ENCODE measurements at places on chromosomes 5 and 9.

- DNase-seq: no peak
Observed at GRCh38 chr9:94168203-94169000, 84.1 kb downstream of the PTPDC1 start.

- DNase-seq: no peak
Observed at GRCh38 chr5:158811921-158812320, 287.8 kb downstream of the EBF1 start.

- no peak for DNase-seq
Observed at GRCh38 chr9:21576331-21577189, 94.4 kb upstream of the IFNE start.

- no peak for DNase-seq
Observed at GRCh38 chr9:20186231-20186630, 397.4 kb upstream of the SLC24A2 start.

- no peak for DNase-seq
Observed at GRCh38 chr5:173984218-173984617, 4.8 kb upstream of the C5orf47 start.

- DNase-seq: no peak
Observed at GRCh38 chr5:61618577-61618976, 286.5 kb downstream of the ZSWIM6 start.

GRCh38 chr9:121529237-121529987 is 29.8 kb upstream of the GGTA1 start:
- DNase-seq: peak; percentile 51

GRCh38 chr5:113759505-113759904 is 246.0 kb downstream of the YTHDC2 start:
- DNase-seq: no peak

DNA sequence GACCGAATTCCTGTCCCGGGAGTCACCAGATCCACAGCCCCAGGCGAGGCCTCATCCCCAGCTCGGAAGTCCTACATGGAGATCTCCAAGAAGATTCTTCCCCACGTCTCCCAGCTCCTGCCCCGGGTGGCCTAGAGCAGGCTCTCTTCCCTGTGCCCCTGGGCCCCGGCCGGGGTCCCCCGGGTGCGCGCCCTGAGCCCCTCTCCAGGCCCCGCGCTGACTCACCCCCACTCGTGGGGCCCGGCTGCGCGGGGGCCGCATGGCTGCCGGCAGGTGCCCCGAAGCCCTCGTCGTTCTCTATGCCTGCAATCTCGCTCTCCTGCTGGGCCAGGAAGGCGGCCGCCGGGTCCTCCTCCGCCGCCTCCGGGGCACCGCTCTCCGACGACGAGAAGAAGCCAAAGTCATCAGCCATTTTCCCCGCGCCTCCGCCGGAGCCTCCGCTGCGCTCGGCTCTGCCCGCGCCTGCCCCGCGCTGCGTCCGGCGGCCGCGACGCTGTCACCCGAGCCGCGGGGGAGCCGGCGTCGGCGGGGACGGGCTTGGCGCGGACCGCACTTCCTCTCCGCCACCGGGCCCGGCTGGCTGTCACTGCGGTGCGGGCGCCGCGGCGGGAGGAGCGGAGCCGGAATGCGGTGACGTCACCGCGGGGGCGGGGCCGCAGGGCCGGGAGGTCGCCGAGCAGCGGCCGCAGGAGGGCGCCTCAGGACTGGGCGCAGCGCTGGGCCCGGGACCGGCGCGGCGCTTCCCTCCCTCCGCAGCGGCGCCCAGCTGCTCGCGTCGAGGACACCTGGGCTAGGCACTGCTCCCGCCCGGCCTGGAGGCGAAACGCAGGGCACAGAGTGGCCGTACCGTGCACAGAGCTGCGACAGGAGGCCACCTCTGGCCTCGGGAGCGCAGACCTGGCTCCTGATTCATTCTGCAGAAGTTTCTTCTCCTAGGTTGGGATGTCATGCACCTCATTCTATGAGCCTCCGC is at the start of gene CLTB:
CLTB (minus strand) TSS at position 588 of the 973 bp plus-strand sequence; CDS start at position 412, 176 bp downstream.
- DNase-seq: no peak

GRCh38 chr5:158162479-158163034 is 303.6 kb upstream of the CLINT1 start:
- DNase-seq: no peak

- DNase-seq: no peak
Observed at GRCh38 chr9:112819635-112820496, 69.3 kb downstream of the SNX30 start.

GRCh38 chr5:118193194-118193905 is 795.0 kb downstream of the DTWD2 start:
- DNase-seq: no peak

DNA sequence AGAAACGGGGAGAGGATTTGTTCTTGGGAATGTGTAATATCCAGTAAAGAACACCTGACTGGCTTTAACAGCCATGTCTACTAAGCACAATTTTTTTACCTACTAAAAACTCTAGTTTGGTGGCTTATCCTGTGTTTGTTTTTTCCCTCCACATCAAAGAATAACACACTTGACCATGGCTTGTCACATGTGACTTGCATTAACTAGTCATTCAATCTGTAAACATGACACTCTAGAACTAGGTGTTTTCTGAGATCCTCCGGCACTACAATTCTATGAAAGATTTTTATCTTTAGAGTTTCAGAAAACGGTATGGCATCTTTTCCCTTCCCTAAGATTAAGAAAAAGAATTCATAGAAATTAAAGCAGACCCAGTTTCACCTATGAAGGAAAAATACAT is 103.7 kb downstream of the CEMIP2 start:
- no peak for DNase-seq

DNA sequence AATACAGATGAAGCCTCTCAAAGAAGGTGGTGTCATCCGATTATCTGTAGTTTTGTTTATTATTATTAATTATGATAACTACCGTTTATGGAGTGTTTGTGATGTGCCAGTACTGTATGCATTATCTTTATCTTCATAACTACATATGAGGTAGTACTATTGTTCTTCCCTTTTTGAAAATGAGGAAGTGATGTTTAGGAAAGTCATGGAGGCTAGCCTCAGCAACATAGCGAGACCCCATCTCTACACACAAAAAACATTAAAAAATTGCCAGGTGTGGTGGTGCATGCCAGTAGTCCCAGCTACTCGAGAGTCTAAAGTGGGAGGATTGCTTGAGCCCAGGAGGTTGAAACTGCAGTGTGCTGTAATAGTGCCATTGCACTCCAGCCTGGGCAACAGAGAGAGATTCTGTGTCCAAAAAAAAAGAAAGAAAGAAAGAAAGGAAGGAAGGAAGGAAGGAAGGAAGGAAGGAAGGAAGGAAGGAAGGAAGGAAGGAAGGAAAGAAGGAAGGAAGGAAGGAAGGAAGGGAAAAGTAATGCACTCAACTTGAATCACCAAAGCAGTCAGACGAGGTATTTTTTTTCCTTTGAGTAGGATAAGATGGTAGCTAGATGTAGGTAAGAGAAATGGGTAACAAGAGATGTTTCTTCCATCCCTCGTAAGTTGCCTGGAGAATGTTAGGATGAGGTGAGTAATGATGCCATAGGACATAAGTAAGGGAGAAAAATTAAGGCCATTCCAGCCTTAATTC is 47.8 kb downstream of the PAM start:
- DNase-seq: no peak

GRCh38 chr9:134555094-134555650 is 86.4 kb upstream of the COL5A1 start:
- DNase-seq: no peak

DNA sequence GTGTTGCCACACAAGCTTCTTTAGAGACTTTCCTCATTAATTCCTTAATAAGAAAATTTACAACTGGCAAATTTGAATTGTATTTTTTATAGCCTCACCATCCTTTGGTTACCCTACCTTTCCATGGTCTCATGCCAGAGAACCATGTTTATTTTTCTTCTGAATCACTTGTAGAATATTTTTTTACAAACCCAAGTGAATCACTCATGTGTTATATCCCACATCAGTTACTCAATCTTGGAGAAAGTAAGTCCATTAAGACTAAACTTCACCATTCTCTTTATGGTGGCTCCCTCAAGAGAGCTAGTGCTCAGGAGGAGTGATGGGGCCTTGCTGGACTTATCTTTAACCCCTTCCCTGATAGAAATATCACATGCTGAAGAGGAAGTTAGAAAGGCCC is 128.9 kb downstream of the SUSD1 start:
- no peak for DNase-seq

GRCh38 chr9:136014924-136015633 is 53.9 kb upstream of the UBAC1 start:
- DNase-seq: no peak

- no peak for DNase-seq
Observed at GRCh38 chr5:124956471-124957029, 210.1 kb upstream of the ZNF608 start.

DNA sequence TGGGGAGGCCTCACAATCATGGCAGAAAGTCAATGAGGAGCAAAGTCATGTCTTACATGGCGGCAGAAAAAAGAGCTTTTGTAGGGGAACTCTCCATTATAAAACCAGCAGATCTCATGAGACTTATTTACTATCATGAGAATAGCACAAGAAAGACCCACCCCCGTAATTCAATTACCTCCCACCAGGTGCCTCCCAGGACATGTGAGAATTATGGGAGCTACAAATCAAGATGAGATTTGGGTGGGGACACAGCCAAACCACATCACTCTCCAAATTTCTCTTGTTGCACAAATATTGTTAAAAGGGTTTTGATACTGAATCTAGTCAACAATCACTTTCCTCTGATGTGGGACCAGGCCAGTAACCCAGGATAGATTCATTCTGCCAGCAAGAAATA is 1176.1 kb downstream of the CDH9 start:
- no peak for DNase-seq

DNA sequence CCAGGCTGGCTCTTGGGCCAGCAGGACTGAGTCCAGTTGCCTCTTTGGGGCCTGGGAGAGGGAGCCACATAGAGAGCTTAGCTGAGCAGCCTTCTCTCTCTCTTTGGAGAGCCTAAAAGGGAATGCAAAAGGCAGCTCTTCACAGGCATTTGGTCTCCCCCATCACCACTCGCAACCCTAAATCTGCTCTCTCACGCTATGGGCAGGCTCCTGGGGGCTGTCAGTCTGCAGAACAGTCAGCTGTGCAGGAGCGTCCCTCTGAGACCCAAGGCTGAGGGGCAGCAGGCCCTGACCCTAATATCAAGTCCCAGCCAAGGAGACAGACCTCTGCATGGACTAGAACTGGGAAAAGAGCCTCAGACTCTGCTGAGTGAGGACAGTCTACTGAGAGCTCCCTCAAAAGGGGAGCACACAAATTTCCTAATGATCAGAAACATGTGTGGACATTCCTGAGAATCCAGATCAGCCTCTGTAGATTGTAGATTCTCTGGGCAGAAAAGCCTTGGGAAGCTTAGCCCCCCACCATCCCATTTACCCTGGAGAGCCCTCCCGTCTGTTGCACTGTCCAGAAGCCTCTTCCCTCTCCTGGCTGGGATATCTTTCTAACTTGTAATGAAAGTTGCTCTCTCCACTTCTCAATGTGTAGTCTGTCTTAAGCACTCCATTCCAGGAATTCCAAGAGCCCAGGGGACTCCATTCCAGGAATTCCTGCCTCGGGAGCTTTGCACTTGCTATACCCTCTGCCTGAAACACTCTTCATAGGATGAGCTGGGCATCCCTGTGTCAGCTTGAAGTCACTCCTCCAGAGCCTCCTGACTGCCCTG is 79.4 kb downstream of the FAM114A2 start:
- DNase-seq: no peak

DNA sequence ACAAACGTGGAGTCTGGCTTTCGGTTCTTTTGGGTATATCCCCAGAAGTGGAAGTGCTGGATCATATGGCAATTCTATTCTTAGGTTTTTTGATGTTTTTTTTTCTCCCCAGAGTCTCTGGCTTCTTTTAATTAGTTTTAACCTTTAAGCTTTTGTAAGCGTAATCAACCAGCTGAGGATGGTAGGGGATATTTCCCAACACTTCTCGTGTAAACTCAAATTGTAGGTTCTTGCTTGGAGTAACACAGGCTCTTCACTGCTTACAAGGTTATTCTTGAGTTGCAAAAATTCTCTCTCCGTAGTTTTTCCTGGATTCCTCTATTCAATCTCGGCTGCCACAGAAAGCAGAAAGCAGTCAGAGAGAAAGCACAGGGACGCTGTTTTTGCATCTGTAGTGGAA is 11.9 kb downstream of the LAMC3 start:
- no peak for DNase-seq

DNA sequence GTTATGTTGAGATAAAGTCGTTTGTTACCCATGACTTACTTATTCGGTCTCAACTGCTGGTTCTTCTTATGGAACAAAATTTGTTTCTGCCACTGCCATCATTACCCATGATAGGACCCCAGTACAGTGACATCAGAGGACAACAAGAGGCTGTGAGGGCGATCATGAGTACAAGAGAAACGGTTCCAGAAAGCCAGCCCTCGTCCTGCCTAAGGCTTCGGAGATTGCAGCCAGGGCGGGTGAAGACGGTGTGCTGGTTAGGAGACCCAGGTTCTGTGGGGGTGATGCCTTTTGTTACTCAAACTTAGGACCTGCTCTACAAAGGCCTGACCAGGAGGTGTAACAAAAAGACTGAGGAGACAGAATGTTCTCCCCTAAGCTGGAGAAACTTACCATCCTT is 10.9 kb downstream of the FYB1 start:
- no peak for DNase-seq

DNA sequence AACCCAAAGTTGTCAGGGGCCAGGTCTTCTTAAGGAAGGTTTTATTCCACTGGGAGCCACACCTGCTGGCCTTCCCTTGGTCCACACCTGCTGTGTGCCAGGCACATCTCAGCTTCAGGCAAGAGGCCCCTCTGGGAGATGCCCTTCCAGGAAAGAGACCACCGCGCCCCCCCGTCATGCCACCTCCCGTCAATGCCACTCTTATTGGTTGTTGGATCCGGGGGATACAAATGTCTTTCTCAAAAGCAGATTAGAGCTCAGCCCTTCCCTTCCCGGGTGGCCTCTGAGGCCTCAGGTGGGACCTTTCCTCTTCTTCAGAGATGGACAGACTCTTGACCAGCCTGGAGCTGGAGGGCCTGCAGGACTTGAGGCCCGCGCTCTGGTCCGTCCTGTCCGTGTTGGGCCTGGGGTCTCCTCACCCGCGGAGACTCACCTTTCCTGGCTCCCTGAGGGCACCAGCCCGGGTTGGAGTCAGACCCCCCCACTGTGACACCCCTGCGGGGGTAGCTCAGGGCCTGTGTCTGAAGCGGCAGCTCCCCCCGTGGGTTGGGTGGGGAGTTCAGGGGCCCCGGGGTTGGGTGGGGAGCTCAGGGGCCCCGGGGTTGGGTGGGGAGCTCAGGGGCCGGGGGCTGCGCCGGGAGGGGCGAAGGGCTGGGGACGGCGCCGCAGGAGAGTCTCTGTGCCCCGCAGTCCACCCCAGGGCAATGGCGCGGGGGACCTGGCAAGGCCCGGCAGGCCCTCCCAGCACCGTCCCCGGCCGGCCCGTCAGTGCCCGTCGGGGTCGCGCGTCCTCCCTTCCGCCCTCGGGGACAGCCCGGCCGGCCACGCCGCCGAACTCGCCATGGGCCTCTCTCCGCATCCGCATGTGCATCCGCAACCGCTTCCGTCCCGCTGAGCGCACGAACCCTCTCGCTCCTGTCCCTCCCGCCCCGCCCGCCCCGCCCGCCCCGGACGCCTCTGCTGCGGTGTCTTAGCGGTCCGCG is 3.7 kb upstream of the SLC9A3 start:
- DNase-seq: no peak

GRCh38 chr5:154528005-154528594 is 50.1 kb upstream of the HAND1 start:
- DNase-seq: no peak

Data from esophagus squamous epithelium (tissue), 5 donors.